Stimulated activated CD4-positive, alpha-beta T cell treated with anti-CD3 and anti-CD28 coated beads, Interleukin-4, amount 100 ng/mL, for 1 hour (primary cell): ENCODE measurements at places on chromosomes 5 and 9.

- DNase-seq = no peak
Observed at GRCh38 chr5:94632024-94632423, 13.6 kb downstream of the SLF1 start.

DNA sequence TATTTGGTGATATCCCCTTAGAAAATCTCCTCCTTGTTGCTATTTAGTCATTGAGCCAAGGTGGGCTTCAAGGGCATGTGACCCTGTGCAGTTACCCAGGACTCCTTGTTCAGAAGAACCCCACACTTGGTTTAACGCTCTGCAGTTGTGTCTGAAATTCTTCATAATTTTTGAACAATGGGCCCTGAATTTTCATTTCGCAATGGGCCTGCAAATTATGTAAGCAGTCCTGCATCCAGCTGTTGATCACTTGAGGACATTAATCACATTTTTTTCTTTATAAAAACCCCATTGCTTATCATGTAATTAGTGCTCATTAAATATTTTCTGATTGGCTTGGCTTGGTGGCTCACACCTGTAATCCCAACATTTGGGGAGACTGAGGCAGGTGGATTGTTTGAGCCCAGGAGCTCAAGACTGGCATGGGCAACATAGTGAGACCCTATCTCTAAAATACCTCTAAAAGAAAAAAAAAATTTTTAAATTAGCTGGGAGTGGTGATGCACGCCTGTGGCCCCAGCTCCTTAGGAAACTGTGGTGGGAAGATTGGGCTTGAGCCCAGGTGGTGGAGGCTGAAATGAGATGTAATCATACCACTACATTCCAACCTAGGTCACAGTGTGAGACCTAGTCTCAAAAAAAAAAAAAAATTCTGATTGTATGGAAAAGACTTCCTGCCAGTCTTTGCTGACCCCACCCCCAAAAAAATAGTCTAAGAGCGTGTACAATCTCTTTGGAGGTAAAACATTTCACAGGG is 194.2 kb upstream of the HAPLN1 start:
- DNase-seq = no peak

- DNase-seq = no peak
Observed at GRCh38 chr5:152804179-152804578, 399.1 kb upstream of the NMUR2 start.

- DNase-seq = no peak
Observed at GRCh38 chr5:99177796-99178195, 249.0 kb upstream of the CHD1 start.

GRCh38 chr9:100589582-100589981 is 11.7 kb downstream of the CAVIN4 start:
- no peak for DNase-seq

- DNase-seq = no peak
Observed at GRCh38 chr5:89338935-89339334, 456.0 kb upstream of the MEF2C start.

DNA sequence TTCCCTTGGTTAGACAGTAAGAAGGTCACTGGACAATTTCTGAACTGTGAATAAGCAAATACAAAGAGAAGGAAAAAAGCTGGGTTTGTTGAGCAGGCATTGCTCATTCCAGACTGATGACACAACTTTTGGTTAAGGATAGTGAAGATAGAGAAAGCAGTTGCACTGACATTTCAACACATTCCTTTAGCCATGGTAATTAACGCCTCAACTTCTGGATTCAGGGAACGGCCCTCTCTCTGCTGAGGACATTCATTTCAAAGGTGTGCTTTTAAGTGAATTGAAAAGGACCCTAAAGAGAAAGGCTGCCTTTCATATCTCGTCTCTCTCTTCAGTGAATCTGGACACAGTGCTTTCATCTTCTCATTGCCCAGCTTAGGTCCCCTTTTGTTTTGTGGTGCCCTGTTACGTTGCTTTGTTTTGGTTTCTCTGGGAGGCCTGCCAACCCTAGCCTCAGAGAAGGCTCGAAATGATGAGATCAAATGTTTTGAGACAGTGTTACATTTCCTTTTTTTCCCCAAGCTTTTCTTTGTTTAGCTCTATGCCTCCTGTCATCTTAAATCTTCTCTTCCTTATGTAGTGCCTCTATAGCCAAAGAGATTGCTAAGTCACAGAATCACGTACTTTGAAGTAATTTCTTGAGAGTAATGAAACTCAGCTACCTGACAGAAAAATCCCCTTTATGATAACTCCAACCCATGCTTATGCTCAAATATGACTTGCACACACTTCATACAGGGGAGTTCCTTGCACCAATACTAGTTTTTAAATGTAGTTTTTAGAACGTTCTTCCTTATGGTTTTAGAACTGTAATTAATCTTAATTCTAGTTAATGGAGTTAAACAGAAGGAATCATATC is 94.4 kb upstream of the IFNE start:
- DNase-seq = peak; percentile 14

GRCh38 chr5:177592010-177592834 is at the start of gene TMED9:
TMED9 (plus strand) TSS chr5:177592203; CDS start chr5:177592215, 12 bp downstream.
- DNase-seq = peak; percentile 89

- DNase-seq = no peak
Observed at GRCh38 chr5:77232574-77233358, 22.3 kb downstream of the PDE8B start.

DNA sequence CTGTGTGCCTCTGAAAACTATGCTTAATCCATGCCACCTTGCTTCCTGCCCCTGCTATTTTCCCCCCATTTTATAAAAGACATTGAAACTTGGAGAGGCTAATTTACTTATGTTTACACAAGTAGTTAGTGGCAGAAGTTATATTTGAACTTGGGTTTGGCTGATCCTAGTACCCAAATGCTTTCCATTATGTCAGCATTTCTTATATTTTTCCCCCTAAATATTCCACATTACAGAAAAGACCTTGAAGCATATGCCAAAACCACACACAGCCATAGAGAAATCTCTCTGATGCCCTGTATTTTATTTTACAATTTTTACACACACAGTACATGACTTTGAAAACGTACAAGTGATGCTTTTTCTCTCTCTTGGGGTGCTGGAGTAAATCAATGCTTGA is 11.2 kb downstream of the C1QTNF2 start:
- DNase-seq = no peak

- no peak for DNase-seq
Observed at GRCh38 chr9:92425474-92425873, 1.2 kb upstream of the OMD start.

DNA sequence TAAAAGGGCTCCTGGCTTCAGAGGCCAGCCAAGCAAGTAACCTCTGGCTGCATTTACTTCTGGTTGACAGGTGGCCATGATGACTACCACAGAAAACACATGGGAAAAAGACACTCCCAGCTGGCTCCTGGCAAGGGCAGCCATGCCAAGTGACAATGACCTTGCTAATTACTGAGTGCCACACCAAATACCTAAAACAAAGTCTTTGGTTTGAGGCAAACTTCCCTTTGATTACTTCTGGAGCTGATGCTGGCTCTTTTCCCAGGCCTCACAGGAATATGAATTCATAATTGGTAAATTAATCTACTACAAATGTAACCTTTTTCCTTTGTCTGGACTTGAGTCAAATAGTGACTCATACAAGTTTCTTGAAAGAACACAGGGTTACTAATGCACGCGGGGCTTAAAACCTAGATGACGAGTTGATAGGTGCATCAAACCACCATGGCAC is 61.0 kb downstream of the LPAR1 start:
- DNase-seq = no peak

- DNase-seq = no peak
Observed at GRCh38 chr9:36762958-36763357, 190.3 kb downstream of the MELK start.

DNA sequence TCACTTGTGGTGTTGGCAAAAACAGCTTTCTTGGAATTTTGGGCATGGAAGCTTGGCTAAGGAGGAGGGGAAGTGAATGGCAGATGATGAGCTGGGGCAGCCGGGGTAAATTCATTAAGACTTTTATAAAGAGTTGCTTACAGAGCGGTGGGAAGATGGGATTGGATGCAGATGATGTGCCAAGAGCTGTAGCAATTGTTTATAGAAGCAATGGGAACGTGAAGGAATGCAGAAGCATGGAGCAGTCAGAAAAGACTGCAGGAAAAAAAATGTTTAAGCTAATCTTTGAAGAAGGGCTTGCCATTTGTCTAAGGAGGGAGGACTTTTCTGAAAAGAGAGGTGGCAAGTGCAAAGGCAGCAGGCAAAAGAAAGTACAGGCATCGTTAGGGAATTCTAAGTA is 86.6 kb upstream of the SHISAL2B start:
- DNase-seq = no peak

DNA sequence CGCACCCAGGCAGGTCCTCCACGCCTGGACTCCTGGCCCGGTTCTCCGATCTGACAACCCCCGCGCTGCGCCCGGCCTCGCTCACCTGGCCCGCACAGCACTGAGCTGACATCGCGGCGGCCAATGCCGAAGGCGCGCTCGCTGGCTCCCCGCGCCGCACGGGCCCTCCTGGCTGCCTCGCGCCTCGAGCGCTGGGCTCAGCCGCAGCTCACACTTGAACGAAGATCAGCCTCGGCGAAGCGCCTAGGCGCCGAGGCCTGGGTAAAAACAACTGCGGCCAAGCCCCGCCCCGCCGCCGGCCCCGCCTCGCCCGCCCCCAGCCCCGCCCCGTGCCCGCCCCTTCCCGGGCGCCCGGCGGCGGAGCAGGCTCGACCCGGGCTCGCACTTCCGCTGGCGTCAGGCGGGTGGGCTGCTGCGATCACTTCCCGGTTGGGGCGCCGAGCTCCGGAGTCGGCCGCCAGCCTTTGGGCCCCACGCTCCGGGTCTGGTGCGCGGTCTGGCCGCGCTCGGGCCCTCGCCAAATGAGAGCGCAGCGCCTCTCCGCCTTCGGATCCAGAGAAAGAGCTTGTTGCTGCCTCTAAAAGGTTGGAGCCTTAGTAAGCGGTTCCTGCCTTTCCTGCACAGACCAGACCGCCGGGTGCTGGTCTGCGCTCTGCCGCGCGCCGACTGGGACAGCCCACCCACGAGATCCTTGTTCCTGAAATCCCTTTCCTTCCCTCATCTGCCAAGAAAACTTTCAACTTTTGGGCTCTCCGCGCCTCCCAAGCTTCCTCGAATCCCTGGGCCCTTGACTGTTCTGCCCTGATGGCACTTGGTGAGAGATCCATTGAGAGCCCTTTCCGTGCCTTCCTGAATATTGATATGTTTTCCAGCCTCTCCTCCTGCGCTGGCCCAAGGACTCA is at the start of gene SERINC5:
TSS of gene SERINC5 (minus strand) at position 238 of the 902 bp plus-strand sequence. CDS start at position 112, 126 bp downstream.
- DNase-seq = peak; percentile 85

GRCh38 chr9:109513871-109514270 is 15.8 kb upstream of the PTPN3 start:
- DNase-seq = no peak

GRCh38 chr5:141669520-141669919 is 12.5 kb downstream of the ARAP3 start:
- no peak for DNase-seq

GRCh38 chr5:168816661-168817060 is 237.5 kb upstream of the PANK3 start:
- DNase-seq = no peak

DNA sequence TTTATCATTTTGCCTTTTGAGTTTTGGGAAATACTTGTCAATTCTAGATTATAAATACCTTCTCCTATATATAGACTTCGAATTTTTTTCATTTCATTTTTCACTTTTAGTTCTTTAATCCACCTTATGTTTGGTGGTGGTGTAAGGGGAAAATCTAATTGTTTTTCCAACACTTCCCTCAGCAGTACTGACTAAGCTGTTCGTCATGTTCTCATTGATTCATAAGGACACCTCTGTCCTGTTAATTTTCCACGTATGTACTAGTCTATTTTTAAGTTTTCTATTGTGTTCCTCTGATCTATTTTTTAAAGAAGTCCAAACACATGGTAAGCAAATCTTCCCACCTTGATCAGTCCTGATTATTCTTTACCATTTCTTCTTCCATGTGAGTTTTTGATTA is 254.2 kb downstream of the SYK start:
- DNase-seq = no peak

GRCh38 chr5:72662305-72662704 is 154.2 kb upstream of the TNPO1 start:
- DNase-seq = no peak

GRCh38 chr5:34474573-34475021 is 181.5 kb upstream of the RAI14 start:
- no peak for DNase-seq

- no peak for DNase-seq
Observed at GRCh38 chr5:59390989-59391388, 502.5 kb downstream of the PDE4D start.

- no peak for DNase-seq
Observed at GRCh38 chr9:130045725-130046450, 2.9 kb upstream of the FNBP1 start.

DNA sequence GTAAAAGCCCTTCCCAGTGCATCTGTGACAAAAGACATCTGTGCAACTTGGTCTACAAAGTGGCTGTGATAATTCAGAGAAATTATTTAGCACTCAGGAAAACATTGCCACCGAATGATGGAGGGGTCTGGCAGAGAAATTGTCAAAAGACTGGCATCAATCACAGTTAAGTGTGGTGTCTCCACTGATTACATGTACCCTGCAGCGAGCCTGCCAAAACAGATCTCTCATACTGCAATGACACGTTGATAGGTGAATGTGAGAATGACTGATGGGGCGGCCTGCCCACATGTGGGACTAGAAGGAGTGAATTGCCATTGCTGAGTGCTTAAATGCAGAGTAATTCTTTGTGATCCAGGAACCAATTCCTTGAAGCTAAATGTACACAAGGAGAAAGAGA is 136.4 kb upstream of the PCSK5 start:
- no peak for DNase-seq

DNA sequence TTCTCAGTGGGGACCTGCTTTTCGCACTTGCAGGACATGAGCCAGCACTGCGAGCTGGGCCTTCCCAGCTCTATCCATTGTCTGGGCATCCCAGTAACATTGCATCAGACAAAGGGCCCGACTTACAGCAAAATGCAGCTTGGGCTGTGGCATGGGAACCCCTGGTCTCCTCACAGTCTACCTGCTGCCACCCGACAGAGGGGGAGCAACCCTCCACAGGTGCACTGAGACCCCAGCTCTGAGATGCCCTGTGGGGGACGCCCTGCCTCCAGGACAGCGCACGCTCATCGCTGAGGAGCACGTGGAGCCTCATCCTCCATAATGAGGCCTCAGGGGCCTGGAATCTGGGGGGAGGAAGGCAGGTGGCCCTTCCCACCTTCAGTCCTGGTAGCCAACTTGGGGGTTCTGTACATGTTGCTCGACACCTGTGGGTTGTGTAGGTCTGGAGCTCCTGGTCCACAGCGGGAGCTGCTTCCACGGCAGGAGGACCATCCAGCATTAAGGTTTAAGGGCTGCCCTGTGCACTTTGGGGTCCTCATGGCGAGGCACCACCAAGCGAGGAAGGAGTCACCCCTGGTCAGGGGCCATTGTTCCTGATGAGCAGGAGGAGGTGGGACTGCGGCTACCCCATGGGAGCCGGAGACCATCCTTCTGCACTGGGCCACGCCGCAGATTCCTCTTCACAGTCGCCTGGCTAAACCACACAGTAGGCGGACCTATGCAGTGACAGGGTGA is 376.5 kb upstream of the IRX1 start:
- DNase-seq = no peak

GRCh38 chr5:54002779-54003178 is 307.6 kb downstream of the ARL15 start:
- no peak for DNase-seq

DNA sequence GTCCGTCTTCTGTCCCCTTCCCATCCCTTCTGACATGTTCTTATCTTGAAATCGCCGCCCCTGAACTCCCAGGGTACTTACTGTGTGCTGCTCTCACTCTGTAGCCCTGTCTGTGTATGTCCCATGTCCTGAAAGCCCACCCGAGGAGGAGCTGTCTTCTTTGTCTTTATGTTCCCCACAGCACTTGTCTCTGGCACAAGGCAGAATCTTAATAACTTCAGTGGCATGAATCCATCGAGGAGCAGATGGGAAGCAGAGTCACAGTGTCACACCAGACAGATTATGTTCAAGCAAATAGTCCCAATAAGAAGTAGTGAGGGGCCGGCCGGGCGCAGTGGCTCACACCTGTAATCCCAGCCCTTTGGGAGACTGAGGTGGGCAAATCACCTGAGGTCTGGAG is 29.7 kb upstream of the LTC4S start:
- DNase-seq = no peak
